ENCODE measurements at places on chromosomes 4 and X. TPM values are rescaled to one million over a fixed set of nuclear protein-coding genes. Genes with fewer than 3 reads are reported as not detected.

The CENPU gene
- total RNA-seq, result 2.6 TPM

The NXF2B gene
- not detected for total RNA-seq

- no peak for DNase-seq
Observed at GRCh38 chr4:110629780-110630687, 7.2 kb upstream of the PITX2 start.

- DNase-seq, result peak; percentile 54
Observed at GRCh38 chr4:37008199-37008598, 236.3 kb upstream of the NWD2 start.

- peak; percentile 4 for DNase-seq
Observed at GRCh38 chrX:16946971-16947562, 609 bp downstream of the REPS2 start.

GRCh38 chr4:14247767-14248166, 620.2 kb upstream of the BOD1L1 start:
- DNase-seq, result no peak

DNA sequence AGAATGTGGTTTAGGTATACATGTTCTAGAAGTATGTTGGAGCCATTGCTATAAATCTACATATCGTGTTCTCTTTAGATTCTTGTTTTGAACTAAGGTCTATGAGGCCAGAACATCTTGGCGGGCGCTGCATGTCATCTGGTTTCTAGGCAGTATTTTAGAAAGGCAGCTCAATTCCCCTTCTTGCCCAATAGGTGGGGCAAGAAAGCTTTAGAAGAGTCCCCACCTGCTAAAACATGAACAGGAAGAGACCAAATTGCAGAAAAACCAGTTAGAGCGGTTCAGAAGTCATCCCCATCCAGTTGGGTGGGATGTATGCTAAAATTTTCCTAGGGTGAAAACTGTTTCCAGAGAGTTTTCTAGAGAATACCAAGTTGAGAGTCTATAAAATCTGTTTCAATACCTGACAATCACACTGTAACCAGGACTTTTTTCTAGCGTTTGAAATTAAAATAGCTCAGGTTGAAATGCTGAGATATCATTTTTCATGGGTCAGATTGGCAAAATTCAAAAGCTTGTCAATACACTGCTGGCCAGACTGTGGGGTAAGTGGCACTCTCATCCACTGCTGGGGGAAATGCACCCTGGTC, 17.5 kb upstream of the SH3KBP1 start:
- DNase-seq, result peak; percentile 23

DNA sequence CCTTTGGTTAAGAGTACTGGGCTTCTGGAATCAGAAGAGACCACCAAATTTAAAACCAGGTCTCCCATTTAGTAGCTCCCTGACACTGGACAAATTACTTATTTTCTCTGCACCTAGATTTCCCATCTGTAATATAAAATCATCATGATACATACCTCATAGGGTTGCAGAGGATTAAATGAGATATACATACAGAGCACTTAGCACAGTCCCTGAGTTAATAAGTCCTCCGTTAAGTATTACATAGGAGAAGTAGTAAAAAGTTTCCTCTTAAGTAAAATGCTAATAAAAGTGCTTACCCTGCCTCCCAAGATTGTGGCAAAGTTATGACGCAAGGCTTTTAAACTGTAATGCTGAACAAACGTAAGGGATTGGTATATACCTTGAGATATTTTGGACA, 539 bp upstream of the CHIC1 start:
- no peak for DNase-seq

Measured in prostate gland (tissue), 2 donors.